ENCODE measurements at places on chromosomes 1 and 21.

DNA sequence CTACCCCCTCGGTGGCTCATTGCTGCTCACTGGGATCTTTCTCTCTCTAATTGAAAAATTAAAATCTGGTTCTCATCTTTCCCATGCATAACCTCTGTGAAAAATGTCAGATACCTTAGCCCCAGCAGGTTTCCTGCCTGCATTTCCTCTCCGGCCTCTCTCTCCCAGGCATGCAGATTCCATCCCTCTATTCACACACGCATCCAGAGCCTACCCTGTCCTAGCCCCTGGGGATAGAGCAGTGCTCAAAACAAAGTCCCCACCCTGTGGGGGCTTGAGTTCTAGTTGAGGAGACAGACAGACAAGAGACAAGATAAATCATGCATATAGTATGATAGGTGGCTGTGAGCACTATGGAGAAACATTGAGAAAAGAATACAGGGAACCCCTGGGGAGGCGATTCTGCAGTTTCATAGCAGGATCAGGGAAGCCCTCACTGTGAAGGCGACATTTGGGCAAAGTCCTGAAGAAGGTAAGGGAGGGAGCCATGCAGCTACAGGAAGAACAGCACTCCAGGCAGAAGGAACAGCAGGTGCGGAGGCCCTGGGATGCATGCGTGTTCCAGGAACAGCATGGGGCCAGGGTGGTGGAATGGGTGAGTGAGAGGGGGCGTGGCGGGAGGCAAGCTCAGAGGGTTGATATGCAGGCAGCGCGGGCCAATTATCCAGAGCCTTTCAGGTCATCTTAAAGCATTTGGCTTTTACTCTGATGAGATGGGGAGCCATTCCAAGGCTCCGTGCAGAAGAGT, 3.5 kb upstream of the BSND start:
- DNase-seq, result no peak

- DNase-seq, result no peak
These were observed 5.9 kb upstream of the SIPA1L2 start for GRCh38 chr1:232635778-232636356.

GRCh38 chr21:46347791-46348381, 23.9 kb downstream of the PCNT start:
- no peak for DNase-seq

- DNase-seq, result no peak
These were observed 37.5 kb downstream of the ZNF281 start for GRCh38 chr1:200372095-200372884.

DNA sequence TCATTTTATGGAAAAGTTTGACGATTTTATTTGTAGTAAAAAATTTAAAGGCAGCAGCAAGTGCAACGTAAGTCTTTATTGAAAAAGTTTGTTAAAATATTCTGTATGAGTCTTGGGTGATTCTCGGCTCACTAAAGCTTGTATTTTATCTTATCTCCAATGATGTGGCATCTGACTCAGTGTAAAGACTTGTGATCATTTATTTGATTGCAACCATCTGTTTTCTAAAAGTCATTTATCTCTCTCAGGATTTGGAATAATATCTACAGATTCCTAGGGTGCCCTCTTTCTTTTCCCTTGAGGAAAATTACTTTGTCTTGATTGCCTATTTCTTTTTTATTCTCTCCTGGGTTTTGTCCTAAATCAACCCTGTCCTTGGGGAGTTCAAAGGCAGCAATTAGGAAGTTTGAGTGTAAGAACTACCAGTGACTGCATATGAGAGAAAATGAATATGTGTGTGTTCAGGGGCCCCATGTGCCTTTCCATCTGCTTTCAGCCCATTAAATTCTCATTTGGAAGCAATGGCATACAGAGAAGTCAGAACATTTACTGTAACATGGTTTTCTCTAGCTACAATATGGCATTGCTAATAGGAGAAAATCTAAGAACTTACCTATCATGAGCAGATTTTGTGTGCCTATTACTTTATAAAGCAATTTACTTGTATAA, 575.0 kb upstream of the CHRM3 start:
- no peak for DNase-seq

GRCh38 chr1:226882631-226883409, 12.4 kb downstream of the PSEN2 start:
- DNase-seq, result peak; percentile 39

DNA sequence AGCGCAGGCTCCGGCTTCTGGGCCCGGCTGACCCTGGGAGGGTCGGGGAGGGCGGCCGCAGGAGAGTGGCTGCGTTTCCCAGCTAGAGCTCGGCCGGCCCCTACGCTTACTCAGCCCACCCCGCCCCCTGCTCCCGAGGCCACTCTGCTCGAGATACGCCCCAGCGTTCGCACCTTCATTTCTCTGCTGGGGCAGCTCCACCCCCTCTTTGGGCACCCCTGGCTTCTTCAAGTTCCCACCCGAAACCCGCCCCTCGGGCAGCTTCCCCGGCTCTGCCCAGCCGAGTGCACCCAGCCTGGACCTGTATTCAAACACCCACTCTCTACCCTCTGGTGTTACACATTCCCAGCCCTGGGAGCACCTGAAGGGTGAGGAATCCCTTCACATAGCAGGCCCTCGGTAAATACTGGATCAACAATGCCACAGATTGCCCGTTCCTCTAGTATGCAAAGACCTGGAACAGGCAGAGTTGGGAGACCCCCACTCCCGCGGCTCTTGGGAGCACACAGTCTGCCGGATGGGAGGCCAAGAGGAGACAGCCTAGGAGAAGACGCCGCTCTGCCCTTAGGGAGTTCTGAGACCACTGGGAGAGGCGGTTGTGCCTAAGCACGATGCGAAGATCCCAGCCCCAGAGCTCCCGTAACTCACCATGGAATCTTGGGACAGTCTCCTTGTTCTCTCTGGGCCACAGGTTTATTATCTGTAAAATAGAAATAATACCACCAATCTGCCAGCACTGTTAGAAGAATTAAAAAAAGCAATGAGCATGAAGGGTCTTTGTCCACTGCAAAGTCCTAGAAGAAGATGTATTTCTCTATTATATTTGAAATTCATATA, 566 bp upstream of the PAQR7 start:
- no peak for DNase-seq

- no peak for DNase-seq
These were observed 9.5 kb downstream of the NOL9 start for GRCh38 chr1:6544831-6545230.

DNA sequence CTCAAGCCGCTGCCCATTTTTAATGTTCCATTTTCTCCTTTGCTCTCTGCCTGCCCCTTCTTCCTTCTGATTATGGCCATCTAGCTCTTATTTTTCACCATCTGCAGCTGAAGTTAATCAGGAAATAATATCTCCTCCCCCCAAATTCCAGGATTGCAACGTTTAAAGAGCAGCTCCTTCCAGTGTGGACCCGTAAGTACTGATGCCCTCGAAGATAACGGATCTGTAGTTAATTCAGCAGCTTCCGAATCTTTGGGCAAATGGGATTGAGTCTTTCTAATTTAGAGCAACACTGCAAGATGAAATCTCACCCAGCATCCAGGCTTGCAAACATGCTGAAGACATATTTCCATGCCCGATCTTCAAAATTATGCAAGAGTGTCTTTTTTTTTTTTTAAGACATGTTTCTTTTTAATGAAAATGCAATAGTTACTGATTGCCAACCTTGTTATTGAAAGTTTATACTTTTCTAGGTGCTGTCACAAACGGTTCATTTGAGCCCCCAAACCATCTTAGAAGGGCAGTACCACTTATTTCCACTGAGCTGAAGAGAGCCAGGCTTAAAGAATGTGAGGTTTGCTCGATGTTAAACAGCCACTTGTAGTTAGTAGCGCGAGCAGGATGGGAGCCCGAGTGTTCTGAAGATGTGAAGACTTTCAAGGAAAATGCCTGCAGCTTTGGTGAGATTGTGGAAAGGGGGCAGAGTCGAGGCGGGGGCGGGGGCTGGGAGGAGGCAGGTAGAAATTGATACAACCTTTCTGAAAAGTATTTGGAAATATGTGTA, 10.9 kb upstream of the RCAN3 start:
- no peak for DNase-seq

- DNase-seq, result no peak
These were observed 79.9 kb upstream of the ATP1A1 start for GRCh38 chr1:116292929-116293725.

DNA sequence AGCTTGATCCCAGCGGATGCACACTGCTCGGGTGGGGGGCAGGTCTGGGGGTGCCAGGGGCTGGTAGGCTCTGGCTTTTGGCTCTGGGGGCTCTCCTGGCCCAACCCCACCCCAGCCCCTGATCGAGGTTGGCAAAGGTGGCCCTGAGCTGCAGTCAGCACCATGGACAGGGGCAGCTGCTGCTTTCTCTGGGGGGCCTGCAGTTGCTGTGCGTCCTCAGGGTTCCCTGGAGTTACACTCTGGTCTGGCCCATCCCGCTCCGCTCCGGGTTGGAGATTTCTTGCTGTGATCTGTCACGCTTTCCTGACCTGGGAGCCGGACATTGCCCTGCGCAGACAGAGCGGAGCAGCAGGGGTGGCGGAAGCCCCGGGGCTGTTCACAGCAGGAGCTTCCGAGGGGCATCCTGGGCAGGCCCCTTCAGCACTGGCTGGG, 8.0 kb upstream of the PLCH2 start:
- DNase-seq, result peak; percentile 24

GRCh38 chr1:232317350-232317749, 312.6 kb downstream of the SIPA1L2 start:
- no peak for DNase-seq

GRCh38 chr21:42125571-42126544, 54.7 kb downstream of the UMODL1 start:
- no peak for DNase-seq

DNA sequence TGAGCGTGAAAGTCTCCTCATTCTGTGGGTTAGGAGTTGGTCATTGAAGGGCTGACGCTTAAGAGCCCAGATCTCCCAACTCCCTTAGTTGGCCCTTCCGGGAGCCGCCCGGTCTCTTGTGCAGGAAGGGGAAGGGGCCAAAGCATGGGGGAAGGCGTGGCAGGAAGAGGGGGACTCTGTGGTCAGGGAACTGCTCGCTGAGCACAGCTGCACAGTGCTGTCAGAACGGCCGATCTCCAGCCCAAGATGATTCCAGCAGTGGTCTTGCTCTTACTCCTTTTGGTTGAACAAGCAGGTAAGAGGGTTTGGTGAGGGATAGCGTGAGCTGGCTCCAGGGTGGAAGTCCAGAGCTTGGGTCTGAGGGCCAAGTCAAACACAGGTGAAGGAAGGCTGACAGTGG, at the start of gene FCER1G:
FCER1G (plus strand) TSS at position 220 of the 400 bp plus-strand sequence; CDS start at position 247, 27 bp downstream.
- DNase-seq, result no peak

DNA sequence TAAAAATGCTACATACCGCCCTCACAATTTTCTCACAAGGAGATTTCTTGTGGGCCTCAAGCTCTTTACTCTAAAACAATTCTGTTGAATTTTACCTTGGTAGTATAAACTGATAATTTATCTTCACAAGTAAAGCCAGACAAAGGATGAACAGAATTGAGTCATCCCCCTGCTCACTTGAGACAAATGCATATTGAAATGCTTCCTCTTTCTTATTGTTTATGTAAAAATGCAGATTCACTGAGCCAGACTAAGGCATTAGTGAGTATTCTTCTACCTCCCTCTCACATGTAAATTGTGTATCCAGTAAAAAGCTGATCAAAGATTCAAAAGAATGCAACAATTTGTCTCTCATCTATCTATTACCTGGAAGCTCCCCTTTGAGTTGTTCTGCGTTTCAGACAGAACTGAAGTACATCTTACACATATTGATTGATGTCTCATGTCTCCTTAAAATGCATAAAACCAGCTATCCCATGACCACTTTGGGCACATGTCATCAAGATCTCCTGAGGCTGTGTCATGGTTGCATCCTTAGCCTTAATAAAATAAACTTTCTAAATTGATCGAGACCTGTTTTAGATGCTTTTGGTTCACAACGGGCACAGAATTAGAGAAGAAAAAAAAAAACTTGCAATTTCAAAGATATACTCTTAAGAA, 743.1 kb upstream of the B3GALT2 start:
- DNase-seq, result no peak

DNA sequence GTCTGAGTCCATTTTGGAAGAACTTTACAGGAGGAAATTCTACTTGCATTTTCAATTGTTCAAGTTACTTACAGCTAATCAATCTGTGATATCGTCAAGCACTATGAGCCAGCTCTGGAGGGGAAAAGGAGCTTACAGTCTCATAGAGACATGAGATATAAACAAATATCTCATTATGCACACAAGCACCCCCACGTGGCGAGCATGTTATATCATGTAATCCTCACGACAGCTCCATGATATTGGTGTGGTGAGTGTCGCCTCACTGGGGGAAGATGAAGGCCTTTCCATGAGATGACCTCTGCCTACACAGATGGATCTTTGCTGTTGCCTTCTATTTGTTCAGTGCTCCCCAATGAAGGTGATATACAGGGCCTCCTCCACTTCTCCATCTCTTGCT, 34.6 kb downstream of the TNR start:
- no peak for DNase-seq

GRCh38 chr1:64624218-64624713, 120.6 kb upstream of the RAVER2 start:
- no peak for DNase-seq

GRCh38 chr1:5742801-5743200, 249.4 kb downstream of the NPHP4 start:
- no peak for DNase-seq

GRCh38 chr1:150765296-150765976, at the start of gene CTSS:
CTSS (minus strand) TSS chr1:150765778; CDS start chr1:150764763, 1,015 bp downstream.
- DNase-seq, result no peak

DNA sequence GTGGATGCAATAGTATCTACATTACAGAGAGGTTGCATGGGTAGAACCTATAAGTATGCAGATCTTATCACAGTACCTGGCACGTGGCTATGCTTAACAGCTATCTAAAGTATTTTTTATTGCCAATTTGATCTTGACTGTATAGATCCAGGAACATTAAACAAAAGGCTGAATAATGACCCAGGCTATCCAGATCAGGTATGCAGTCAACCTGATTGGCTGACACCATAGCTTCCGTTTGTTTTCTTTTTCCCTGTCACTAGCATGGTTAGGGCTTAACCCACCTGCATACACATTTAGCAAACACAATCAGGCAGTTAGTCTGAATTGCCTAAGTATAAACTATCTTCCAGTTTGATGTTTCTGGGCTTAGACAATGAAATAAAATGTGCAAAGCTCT, 264.9 kb upstream of the PLXNA2 start:
- no peak for DNase-seq

DNA sequence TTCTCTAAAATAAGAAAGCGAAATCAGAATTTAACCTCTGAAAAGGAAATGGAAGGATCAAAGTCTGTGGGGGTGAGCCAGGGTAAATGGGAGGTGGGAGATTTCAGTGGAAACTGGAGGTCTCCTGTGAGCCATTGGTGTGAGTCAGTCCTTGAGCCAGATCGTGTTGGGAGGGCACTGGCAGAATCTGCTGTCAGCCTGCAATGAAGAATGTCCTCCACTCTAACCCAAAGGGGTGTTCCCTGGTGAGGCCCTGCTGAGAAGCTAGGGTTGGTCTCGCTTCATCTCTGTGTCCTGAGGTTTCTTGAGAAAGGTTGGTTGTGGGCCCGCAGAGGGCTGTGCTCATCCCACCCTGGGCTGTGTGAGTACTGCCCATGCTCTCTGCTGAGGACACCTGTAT, 2.4 kb downstream of the QSOX1 start:
- DNase-seq, result no peak

GRCh38 chr21:24729568-24729967, 877.7 kb downstream of the MRPL39 start:
- DNase-seq, result no peak

All from activated CD4-positive, alpha-beta T cell treated with anti-CD3 and anti-CD28 coated beads, Interleukin-2, amount 50 U/mL, for 48 hours (primary cell).